A549 treated with GW870086 at 1 μM for 4 hours (cell line): ENCODE measurements at places on chromosomes 13 and 19. TPM values are rescaled to one million over a fixed set of nuclear protein-coding genes. Genes with fewer than 3 reads are reported as not detected.

Gene CYP4F2
- total RNA-seq = 0.08 to 0.49 TPM (median 0.30 TPM) in 4 of 5 replicates, not detected in the other

Gene GAPDHS
- total RNA-seq = 0.08 to 0.21 TPM (median 0.17 TPM) in 4 of 5 replicates, not detected in the other

Gene SKA3
- 11.8 to 17.0 TPM (median 13.3 TPM) in 5 replicates for total RNA-seq

Gene GPR12
- not detected in 5 replicates for total RNA-seq

Gene MEIOSIN
- 0.05 to 0.23 TPM (median 0.06 TPM) in 3 of 5 replicates, not detected in the others for total RNA-seq

Gene LAIR1
- 0.18 TPM in 1 of 5 replicates, not detected in the others for total RNA-seq

Gene PDX1
- total RNA-seq = 0.05 to 0.22 TPM (median 0.07 TPM) in 4 of 5 replicates, not detected in the other

Gene PTGIR
- 0.15 to 0.27 TPM in 2 of 5 replicates, not detected in the others for total RNA-seq

Gene IGFL1
- total RNA-seq = 2.0 to 3.8 TPM (median 2.6 TPM) in 5 replicates

Gene ZNF99
- total RNA-seq = not detected in 5 replicates

Gene JSRP1
- total RNA-seq = 0.48 to 1.2 TPM (median 0.65 TPM) in 5 replicates

Gene LMTK3
- total RNA-seq = 3.0 to 6.3 TPM (median 5.3 TPM) in 5 replicates

Gene S1PR5
- total RNA-seq = 1.2 to 2.2 TPM (median 1.9 TPM) in 5 replicates

Gene ASF1B
- 29.1 to 32.6 TPM (median 30.7 TPM) in 5 replicates for total RNA-seq

Gene ZNF253
- total RNA-seq = 0.06 TPM in 1 of 5 replicates, not detected in the others

Gene MTUS2
- not detected in 5 replicates for total RNA-seq

Gene NFKBIB
- total RNA-seq = 58.8 to 116 TPM (median 98.0 TPM) in 5 replicates

Gene MISP
- 67.0 to 86.8 TPM (median 81.7 TPM) in 5 replicates for total RNA-seq

Gene ACTMAP
- 14.9 to 18.5 TPM (median 17.5 TPM) in 5 replicates for total RNA-seq

Gene U2AF1L4
- 25.2 to 29.1 TPM (median 25.8 TPM) in 5 replicates for total RNA-seq
